ENCODE measurements at places on chromosomes 6 and 20.

- peak; percentile 70 for DNase-seq
Measured at GRCh38 chr6:16759646-16760515, 1.4 kb downstream of the ATXN1 start.

GRCh38 chr20:2132461-2132901 is 30.9 kb downstream of the STK35 start:
- no peak for DNase-seq

GRCh38 chr20:61134296-61135030 is 117.6 kb upstream of the CDH4 start:
- DNase-seq, result no peak

DNA sequence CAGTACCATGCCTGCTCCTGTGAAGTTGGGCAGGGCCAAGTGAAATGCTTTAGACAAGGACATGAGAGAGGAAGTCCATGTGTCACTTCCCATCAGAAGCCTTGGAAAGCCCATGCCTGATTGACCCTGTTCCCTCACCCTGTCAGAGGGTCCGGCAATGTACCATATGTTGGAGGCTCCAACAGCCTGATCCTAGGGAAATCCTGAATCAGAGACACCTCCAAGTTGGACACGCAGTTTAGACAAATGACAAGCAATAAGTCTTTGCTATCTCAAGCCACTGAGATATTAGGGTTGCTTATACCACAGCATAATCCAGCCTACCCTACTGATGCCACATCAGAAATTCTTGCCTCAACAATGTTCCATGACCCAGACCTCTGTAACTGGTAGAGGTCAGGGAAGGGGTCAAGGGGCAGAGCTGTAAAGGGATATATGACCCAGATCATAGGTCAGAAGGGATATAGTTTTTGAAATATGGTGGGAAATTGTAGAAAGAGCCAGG is 174.8 kb downstream of the HACE1 start:
- no peak for DNase-seq

GRCh38 chr20:23415959-23416583 is 5.2 kb downstream of the NAPB start:
- DNase-seq, result no peak

DNA sequence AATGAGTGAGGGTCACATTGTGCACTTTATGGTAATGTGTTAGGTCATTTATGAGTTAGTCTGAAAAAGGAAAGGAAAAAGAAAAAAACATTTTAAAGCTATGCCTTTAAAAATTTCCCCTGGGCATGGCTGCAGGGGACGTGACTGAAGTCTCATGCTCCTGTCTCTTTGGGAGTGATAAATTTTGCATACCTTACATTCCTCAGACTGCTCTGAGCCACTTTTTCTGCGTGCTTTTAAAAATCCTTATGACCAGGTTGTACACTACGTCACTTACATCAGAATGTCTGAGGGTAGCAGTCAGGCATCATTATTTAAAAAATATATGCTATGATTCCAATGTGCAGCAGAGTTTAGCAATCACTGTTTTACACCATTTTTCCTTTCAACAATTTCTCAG is 121.2 kb downstream of the RFPL4B start:
- no peak for DNase-seq

DNA sequence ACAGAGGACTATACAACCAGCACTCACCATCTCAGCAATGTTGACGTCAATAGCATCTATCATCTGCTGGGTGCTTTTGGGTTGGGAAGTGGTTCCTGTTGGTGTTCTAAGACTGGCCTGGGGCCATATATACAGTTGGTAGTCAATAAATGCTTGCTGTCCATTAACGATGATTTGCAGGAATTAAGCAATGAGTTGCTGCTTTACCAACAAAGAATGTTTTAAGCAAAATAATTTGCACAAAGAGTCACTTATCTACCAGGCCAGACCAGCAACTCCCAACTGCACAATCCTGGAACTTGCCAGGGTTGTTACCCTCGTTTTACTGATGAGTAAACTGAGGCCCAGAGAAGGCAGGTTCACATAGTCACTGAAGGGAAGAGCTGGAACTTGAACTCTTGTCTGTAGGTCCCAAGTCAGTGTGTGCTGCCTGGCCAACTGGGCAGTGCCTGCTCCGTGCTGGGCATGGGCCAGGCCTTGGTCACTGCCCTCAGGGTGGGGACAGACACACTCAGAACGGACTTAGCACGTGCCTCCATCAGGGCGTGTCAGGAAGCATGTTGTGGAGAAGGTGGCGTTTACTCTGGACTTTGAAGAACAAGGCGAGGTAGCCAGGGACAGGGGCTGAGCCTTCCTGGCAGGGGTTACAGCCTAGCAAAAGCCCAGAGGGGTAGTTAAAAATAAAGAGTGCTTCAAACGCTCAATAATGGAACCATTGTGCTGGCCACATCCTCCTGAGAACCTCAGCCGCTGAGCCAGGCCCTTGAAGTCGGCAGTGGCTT is 2.5 kb upstream of the SRC start:
- no peak for DNase-seq
